CD14-positive monocyte (primary cell): ENCODE measurements at places on chromosomes 2 and 18. TPM values are rescaled to one million over a fixed set of nuclear protein-coding genes. Genes with fewer than 3 reads are reported as not detected.

Gene PRSS56
- polyA plus RNA-seq: not detected

Gene FAM124B
- 2.0 TPM for polyA plus RNA-seq

Gene TUBA4B
- polyA plus RNA-seq: not detected in 2 replicates

Gene RAB31
- 44.8 and 106 TPM in 2 replicates for polyA plus RNA-seq

Gene ZNF804A
- 1.8 TPM for polyA plus RNA-seq

Gene REG1B
- not detected in 2 replicates for polyA plus RNA-seq

Gene TGFA
- 2.5 TPM for polyA plus RNA-seq

Gene WNT6
- 0.65 and 1.3 TPM in 2 replicates for polyA plus RNA-seq

Gene ICOS
- polyA plus RNA-seq: 0.13 TPM

Gene SEMA4F
- polyA plus RNA-seq: 0.44 TPM

Gene CFAP53
- 0.14 TPM for polyA plus RNA-seq

Gene VWC2L
- polyA plus RNA-seq: not detected

Gene PARD6G
- not detected for polyA plus RNA-seq

Gene FAP
- not detected in 2 replicates for polyA plus RNA-seq

Gene KYNU
- polyA plus RNA-seq: 131 TPM

Gene AMER3
- not detected in 2 replicates for polyA plus RNA-seq

Gene DYTN
- not detected for polyA plus RNA-seq

GRCh38 chr18:63150942-63151421, 168.6 kb downstream of the BCL2 start:
- H3K36me3 ChIP-seq: no peaks in the 10 kb centered on the region
- H3K4me1 ChIP-seq: peaks cover 10% of the 10 kb centered on the region
- no peaks in the 10 kb centered on the region for H3K27me3 ChIP-seq

DNA sequence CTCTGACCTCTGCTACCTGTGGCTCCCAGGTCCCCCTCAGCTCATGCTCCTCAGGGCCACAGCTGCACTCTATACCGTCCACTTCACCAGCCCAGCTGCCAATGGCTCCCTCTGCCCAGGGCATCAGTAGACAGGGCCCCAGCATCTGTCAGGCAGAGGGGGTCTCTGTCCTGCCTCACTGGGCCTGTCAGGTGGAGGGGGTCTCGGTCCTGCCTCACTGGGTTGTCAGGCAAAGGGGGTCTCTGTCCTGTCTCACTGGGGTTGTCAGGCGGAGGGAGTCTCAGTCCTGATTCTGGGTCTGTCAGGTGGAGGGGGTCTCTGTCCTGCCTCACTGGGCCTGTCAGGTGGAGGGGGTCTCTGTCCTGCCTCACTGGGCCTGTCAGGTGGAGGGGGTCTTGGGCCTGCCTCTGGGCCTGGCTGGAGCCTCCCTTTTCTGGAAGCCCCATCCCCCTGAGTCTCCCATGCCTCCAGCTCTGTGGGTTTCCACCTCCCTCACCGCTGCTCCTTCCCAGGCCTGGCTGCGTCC, 19.9 kb downstream of the SNORC start:
- H3K27me3 ChIP-seq: no peaks in the 10 kb centered on the region
- H3K36me3 ChIP-seq: no peaks in the 10 kb centered on the region
- H3K27ac ChIP-seq: no peak overlapping the region
- H3K4me1 ChIP-seq: no peaks in the 10 kb centered on the region

GRCh38 chr2:207408086-207408794, 121.5 kb upstream of the CREB1 start:
- no peaks in the 10 kb centered on the region for H3K36me3 ChIP-seq
- H3K4me1 ChIP-seq: no peaks in the 10 kb centered on the region
- H3K4me3 ChIP-seq: no peak overlapping the region

GRCh38 chr2:143575340-143575739, 446.1 kb downstream of the ARHGAP15 start:
- H3K4me3 ChIP-seq: no peak overlapping the region
- H3K27ac ChIP-seq: no peak overlapping the region
- DNase-seq: no peak
- H3K36me3 ChIP-seq: no peaks in the 10 kb centered on the region

DNA sequence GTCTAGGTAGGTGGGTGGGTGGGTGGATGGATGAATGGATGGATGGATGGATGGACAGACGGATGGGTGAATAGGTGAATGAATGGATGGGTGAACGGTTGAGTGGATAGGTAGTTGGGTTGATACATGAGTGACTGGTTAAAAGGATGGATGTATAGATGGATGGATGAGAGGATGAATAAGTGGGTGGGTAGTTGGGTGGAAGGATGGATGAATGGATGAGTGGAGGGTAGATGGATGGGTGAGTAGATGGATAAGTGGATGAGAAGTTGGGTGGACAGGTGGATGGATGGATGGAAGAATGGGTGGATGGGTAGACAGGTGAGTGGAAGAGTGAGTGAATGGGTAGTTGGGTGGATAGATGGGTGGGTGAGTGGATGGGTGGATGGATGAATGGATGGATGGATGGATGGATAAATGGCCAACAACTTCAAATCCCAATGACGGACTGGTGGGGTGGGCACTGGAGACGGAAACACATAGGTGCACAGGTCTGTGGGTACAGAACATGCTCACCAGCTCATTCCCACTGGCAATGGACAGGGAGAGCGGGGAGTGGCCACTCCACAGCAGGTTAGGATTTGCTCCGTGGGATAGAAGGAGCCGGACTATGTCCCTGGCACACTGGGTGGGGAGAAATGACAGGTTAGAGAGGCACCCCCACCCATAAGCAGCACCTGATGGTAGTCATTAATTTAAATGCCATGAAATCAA, 48.8 kb downstream of the ANKMY1 start:
- H3K27me3 ChIP-seq: no peaks in the 10 kb centered on the region
- H3K4me1 ChIP-seq: peaks cover 6% of the 10 kb centered on the region
- no peak for DNase-seq
- H3K4me3 ChIP-seq: no peak overlapping the region

GRCh38 chr2:216242365-216242764, 129.9 kb downstream of the MARCHF4 start:
- H3K36me3 ChIP-seq: no peaks in the 10 kb centered on the region
- no peak overlapping the region for H3K4me3 ChIP-seq
- DNase-seq: no peak
- H3K4me1 ChIP-seq: no peaks in the 10 kb centered on the region
- no peak overlapping the region for H3K27ac ChIP-seq

DNA sequence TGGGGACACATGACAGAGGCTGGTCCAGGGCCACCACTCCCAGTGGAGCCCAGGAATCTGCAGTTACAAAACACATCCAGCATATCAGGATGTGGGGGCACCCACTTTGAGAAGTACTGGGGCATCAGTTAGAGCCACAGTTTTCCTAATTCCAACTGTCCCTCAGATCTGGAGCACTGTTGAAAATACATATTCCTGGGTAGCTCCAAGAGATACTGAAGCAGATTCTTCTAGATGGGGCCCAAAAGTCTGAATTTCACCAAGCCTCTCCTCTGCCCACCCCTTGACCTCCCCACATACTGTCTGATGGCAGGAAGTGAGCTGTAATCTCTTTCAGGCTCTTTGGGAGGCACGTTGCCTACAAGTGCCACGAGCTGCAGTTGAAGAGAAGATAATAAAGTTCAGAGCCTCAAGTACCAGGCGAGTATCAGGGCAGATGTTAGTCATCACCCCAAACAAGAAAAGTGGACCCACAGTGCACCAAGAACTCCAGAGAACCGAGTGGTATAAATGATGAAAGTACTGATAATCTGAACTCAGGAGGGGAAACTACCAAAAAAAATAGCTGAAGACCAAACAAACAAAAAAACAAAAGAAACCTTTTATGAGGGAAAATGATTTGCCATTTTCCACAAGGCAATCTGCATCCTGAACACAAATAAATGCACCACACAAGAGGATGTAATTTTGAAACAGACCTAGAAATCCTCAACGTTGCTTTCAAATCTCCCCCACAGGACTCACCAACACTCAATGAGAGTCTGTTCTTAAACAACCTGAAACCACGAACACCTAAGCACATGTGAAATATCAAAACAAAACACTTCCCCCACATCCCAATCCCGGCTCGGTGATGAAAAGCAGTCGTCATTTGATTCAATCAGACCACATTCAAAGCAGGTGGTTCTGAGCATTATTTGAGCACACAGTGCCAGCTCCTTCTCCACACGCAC, 98.7 kb downstream of the TCF4 start:
- DNase-seq: no peak
- H3K4me3 ChIP-seq: no peak overlapping the region
- no peaks in the 10 kb centered on the region for H3K36me3 ChIP-seq
- no peaks in the 10 kb centered on the region for H3K27me3 ChIP-seq

GRCh38 chr2:23283653-23284052, 101.3 kb upstream of the KLHL29 start:
- H3K36me3 ChIP-seq: no peaks in the 10 kb centered on the region
- no peak for DNase-seq
- no peaks in the 10 kb centered on the region for H3K27me3 ChIP-seq
- H3K4me1 ChIP-seq: no peaks in the 10 kb centered on the region

DNA sequence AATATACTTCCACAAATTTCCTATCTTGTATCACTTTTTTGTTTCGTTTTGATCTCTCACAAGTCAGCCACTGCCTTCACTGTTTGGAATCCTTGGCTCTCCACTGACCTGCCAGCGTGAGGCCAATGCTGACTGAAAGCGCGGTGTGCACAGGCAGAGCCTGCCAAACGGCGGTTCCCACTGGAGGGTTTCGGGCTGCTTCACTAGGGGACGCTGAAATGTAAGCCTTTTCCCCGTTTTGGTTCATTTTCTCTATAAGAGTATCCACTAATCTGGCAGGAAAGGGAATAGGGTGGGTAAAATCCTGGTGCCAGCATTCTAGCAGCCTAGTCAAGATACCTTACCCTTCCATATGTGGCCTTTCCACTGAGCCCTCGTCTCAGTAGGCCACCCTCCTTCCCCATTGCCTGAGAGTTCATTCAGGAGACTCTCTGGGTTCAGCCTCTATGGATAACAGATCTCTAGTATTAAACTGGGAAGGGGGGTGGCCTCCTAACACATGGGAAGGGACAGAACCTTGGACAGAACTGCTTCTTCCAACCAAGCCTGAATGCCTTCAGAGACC, 91.5 kb downstream of the DYM start:
- peaks cover 4% of the 10 kb centered on the region for H3K36me3 ChIP-seq
- no peak overlapping the region for H3K4me3 ChIP-seq
- H3K4me1 ChIP-seq: no peaks in the 10 kb centered on the region
- no peak overlapping the region for H3K27ac ChIP-seq

GRCh38 chr2:128668946-128669345, 350.3 kb upstream of the HS6ST1 start:
- H3K27ac ChIP-seq: no peak overlapping the region
- DNase-seq: no peak
- H3K4me1 ChIP-seq: no peaks in the 10 kb centered on the region
- H3K4me3 ChIP-seq: no peak overlapping the region
- no peaks in the 10 kb centered on the region for H3K27me3 ChIP-seq
- H3K36me3 ChIP-seq: no peaks in the 10 kb centered on the region

- no peaks in the 10 kb centered on the region for H3K4me1 ChIP-seq
- H3K27ac ChIP-seq: no peak overlapping the region
- H3K27me3 ChIP-seq: no peaks in the 10 kb centered on the region
These were observed 331.3 kb downstream of the SS18 start for GRCh38 chr18:25759111-25759510.

DNA sequence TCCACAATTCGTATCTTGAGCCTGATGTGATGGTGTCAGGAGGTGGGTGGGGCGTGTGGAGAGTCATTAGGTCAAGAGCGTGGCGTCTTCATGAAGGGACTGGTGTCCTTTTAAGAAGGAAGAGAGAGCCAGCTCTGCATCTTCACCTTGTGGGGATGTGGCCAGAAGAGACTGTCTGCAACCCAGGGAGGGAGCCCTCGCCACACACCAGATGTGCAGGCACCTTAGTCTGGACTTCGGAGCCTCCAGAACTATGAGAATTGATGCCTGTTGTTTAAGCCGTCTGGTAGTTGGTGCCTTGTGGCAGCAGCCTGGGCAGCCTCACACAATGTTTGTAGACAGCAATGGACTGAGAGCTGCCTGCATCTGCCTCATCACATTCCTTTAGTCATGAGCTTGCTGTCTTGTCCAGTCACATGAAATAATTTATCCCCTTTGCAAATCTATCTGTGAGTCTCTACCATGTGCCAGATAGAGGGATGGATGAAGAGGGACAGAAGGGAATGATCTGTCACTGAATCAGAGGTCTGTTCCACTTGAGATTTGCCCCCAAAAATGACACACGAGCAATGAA, 61.0 kb downstream of the MYT1L start:
- H3K27me3 ChIP-seq: no peaks in the 10 kb centered on the region
- no peaks in the 10 kb centered on the region for H3K4me1 ChIP-seq
- no peaks in the 10 kb centered on the region for H3K36me3 ChIP-seq
- no peak for DNase-seq
- no peak overlapping the region for H3K4me3 ChIP-seq

GRCh38 chr2:203532957-203533658, 2.0 kb downstream of the RAPH1 start:
- peaks cover 46% of the 10 kb centered on the region for H3K27me3 ChIP-seq
- peaks cover 24% of the 10 kb centered on the region for H3K4me1 ChIP-seq
- H3K4me3 ChIP-seq: no peak overlapping the region

- no peak for DNase-seq
- H3K36me3 ChIP-seq: no peaks in the 10 kb centered on the region
- H3K4me1 ChIP-seq: no peaks in the 10 kb centered on the region
- no peak overlapping the region for H3K4me3 ChIP-seq
- no peaks in the 10 kb centered on the region for H3K27me3 ChIP-seq
These were observed 38.7 kb downstream of the TTC39C start for GRCh38 chr18:24053211-24053610.

- peaks cover 94% of the 10 kb centered on the region for H3K36me3 ChIP-seq
- no peak overlapping the region for H3K27ac ChIP-seq
- no peak overlapping the region for H3K4me3 ChIP-seq
- no peaks in the 10 kb centered on the region for H3K27me3 ChIP-seq
These were observed 95.3 kb downstream of the NOL10 start for GRCh38 chr2:10594481-10594880.

DNA sequence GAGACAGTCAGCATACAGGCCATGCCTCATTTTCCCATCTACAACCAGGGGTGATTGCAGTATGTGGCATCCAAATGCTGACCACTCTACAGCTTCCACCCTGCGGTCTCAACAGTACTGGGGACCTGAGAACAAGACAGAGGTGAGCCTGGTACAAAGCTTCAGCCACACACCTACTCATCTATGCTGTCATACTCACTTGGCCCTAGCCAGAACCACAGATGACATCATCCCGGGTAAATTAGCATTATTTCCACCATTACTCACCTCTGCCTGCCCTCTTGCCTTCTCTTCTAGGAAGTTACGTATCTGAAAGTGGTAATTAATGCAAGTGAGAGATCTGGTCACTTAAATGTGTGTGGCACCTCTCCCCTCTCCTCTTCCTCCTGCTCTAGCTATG, 208.2 kb upstream of the ARL4C start:
- no peak for DNase-seq
- no peak overlapping the region for H3K4me3 ChIP-seq
- H3K36me3 ChIP-seq: no peaks in the 10 kb centered on the region

GRCh38 chr2:142008135-142008744, 122.6 kb downstream of the LRP1B start:
- no peaks in the 10 kb centered on the region for H3K36me3 ChIP-seq
- no peak for DNase-seq
- H3K27me3 ChIP-seq: no peaks in the 10 kb centered on the region
- H3K4me3 ChIP-seq: no peak overlapping the region

GRCh38 chr2:7201851-7202250, 284.6 kb downstream of the RNF144A start:
- H3K36me3 ChIP-seq: no peaks in the 10 kb centered on the region
- no peak overlapping the region for H3K4me3 ChIP-seq
- no peak overlapping the region for H3K27ac ChIP-seq
- DNase-seq: no peak
- H3K27me3 ChIP-seq: no peaks in the 10 kb centered on the region

- no peaks in the 10 kb centered on the region for H3K4me1 ChIP-seq
- H3K27ac ChIP-seq: no peak overlapping the region
- no peaks in the 10 kb centered on the region for H3K27me3 ChIP-seq
- no peak for DNase-seq
- H3K36me3 ChIP-seq: no peaks in the 10 kb centered on the region
These were observed 516.5 kb upstream of the RAB6C start for GRCh38 chr2:129462967-129463366.

- H3K4me3 ChIP-seq: no peak overlapping the region
- H3K27me3 ChIP-seq: no peaks in the 10 kb centered on the region
- no peak overlapping the region for H3K27ac ChIP-seq
These were observed 320.7 kb downstream of the MTX2 start for GRCh38 chr2:176589825-176590440.
